ENCODE measurements at places on chromosomes 1 and 21. TPM values are rescaled to one million over a fixed set of nuclear protein-coding genes. Genes with fewer than 3 reads are reported as not detected.

Gene MIXL1
- 0.16 TPM for total RNA-seq

Gene NPHS2
- total RNA-seq: not detected

Gene SH2D1B
- not detected for total RNA-seq

Gene ZMPSTE24
- 21.2 TPM for total RNA-seq

Gene CD2
- total RNA-seq: 217 TPM

Gene RRP15
- 24.3 TPM for total RNA-seq

Gene LRRC38
- total RNA-seq: not detected

DNA sequence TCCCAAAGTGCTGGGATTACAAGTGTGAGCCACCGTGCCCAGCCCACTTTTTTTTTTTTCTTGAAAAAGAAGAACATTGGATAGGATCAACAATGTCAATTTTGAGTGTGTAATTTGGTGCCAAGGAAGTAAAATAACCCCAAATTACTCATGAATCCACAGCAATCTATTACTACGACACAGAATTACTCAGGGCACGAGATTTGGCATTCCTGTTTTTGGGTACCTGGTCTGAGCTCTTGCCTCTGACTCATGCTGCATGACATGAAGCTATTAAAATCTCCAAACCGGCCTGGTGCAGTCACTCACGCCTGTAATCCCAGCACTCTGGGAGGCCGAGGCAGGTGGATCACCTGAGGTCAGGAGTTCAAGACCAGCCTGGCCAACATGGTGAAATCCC lies 10.4 kb downstream of the RNF19B start:
- no peak overlapping the region for H3K27ac ChIP-seq
- DNase-seq: no peak
- H3K36me3 ChIP-seq: peaks cover 6% of the 10 kb centered on the region
- no peak overlapping the region for H3K4me3 ChIP-seq
- H3K4me1 ChIP-seq: peaks cover 36% of the 10 kb centered on the region

GRCh38 chr1:240173836-240174235 lies 82.2 kb downstream of the FMN2 start:
- H3K27me3 ChIP-seq: peaks cover 2% of the 10 kb centered on the region
- H3K4me3 ChIP-seq: no peak overlapping the region
- H3K27ac ChIP-seq: no peak overlapping the region
- no peaks in the 10 kb centered on the region for H3K4me1 ChIP-seq

GRCh38 chr21:42539931-42540343 lies 26.3 kb downstream of the SLC37A1 start:
- H3K27me3 ChIP-seq: no peaks in the 10 kb centered on the region
- no peak for DNase-seq
- H3K4me3 ChIP-seq: no peak overlapping the region
- peaks cover 4% of the 10 kb centered on the region for H3K36me3 ChIP-seq
- H3K27ac ChIP-seq: no peak overlapping the region

GRCh38 chr1:201267481-201268229 lies 15.7 kb upstream of the PKP1 start:
- peaks cover 12% of the 10 kb centered on the region for H3K27me3 ChIP-seq
- no peak for DNase-seq
- no peaks in the 10 kb centered on the region for H3K4me1 ChIP-seq
- no peak overlapping the region for H3K4me3 ChIP-seq

GRCh38 chr1:37793773-37794371 lies at the start of gene MANEAL:
TSS of gene MANEAL (plus strand) at chr1:37793847. CDS start at chr1:37794183, 336 bp downstream.
- H3K4me3 ChIP-seq: peak within 1 kb of the TSS; percentile 65
- H3K36me3 ChIP-seq: peaks cover 6% of the 10 kb centered on the region
- DNase-seq: peak; percentile 48
- H3K4me1 ChIP-seq: peaks cover 22% of the 10 kb centered on the region

DNA sequence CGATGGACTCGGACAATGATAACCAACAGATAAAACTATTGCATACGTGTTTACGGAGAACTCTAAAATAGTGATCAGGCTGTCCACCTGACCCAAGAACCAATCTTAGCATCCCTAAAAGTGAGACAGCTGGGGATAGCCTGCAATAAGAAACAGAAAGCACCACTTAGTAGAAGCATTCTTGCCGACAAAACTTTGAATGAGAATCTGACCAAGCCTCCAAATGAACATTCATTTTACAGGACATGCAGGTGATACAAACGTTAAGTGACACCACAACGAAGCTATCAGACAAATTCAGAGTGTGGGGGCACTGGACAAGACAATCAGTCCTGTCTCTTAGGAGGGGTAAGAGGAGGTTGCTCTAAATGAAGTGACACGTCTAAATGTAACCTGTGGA lies 1.2 kb downstream of the PSMG1 start:
- H3K4me3 ChIP-seq: peak overlapping the region; percentile 87
- H3K36me3 ChIP-seq: peaks cover 28% of the 10 kb centered on the region
- no peak for DNase-seq
- H3K27me3 ChIP-seq: no peaks in the 10 kb centered on the region
- peak overlapping the region; percentile 95 for H3K27ac ChIP-seq

- no peaks in the 10 kb centered on the region for H3K27me3 ChIP-seq
- DNase-seq: no peak
- H3K36me3 ChIP-seq: no peaks in the 10 kb centered on the region
- no peak overlapping the region for H3K4me3 ChIP-seq
- peaks cover 19% of the 10 kb centered on the region for H3K4me1 ChIP-seq
Observed at GRCh38 chr1:172935062-172935592, 115.6 kb downstream of the TNFSF18 start.

GRCh38 chr1:164682570-164682969 lies 123.6 kb downstream of the PBX1 start:
- H3K4me3 ChIP-seq: no peak overlapping the region
- no peak for DNase-seq
- H3K36me3 ChIP-seq: no peaks in the 10 kb centered on the region
- H3K4me1 ChIP-seq: no peaks in the 10 kb centered on the region

DNA sequence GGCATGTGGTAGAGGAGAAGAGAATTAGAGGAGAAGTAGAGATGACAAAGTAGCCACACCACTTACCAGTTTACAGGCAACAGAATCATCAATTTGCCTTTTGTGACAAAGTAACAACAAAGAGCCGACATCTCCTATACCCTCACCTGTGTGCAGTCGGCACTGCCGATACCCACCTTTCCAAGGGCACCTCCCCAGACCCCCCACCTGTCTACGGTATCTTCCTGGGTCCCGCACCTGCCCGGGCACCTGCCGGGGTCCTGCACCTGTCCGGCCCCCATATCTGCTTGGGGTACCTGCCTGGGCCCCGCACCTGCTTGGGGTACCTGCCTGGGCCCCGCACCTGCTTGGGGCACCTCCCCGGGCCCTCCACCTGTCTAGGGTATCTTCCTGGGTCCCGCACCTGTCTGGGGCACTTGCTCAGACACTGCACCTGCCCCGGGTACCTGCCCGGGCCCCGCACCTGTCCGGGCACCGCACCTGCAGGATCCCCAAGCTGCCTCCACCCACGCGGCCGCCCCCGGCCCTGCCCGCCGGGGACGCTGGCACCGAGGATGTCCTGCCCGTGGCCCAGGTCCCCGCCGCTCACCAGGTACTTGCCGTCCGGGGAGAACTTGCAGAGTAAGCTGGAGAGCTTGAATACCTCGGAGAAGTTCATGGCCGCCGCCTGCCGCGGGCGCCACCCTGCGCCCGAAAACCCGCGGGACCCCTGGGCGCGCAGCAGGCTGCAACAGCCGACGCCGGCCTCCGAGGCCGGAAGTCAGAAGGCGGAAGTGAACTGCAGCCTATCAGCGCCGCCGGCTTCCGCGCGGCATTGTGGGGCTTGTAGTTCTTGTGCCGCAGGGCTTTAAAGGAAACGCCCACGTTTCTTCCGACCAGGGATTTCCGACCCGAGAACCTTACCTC lies at the start of gene WRAP73:
TSS of gene WRAP73 (minus strand) at position 762 of the 906 bp plus-strand sequence. CDS start at position 658, 104 bp downstream.
- H3K4me3 ChIP-seq: peak within 1 kb of the TSS; percentile 78
- H3K27me3 ChIP-seq: peaks cover 21% of the 10 kb centered on the region
- H3K4me1 ChIP-seq: peaks cover 27% of the 10 kb centered on the region
- DNase-seq: peak; percentile 98

DNA sequence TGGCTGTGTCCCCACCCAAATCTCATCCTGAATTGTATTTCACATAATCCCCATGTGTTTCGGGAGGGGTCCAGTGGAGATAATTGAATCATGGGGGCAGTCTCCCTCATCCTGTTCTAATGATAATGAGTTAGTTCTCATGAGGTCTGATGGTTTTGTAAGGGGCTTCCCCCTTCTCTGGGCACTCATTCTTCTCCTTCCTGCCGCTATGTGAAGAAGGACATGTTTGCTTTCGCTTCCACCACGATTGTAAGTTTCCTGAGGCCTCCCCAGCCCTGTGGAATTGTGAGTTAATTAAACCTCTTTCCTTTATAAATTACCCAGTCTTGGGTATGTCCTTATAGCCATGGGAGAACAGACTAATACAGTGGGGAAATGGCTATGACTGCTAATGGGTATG lies 72.7 kb upstream of the ZNF648 start:
- DNase-seq: no peak
- no peaks in the 10 kb centered on the region for H3K27me3 ChIP-seq
- H3K4me3 ChIP-seq: no peak overlapping the region
- H3K27ac ChIP-seq: no peak overlapping the region

- H3K27me3 ChIP-seq: peaks cover 4% of the 10 kb centered on the region
- no peak for DNase-seq
- no peak overlapping the region for H3K27ac ChIP-seq
- H3K36me3 ChIP-seq: no peaks in the 10 kb centered on the region
- no peaks in the 10 kb centered on the region for H3K4me1 ChIP-seq
- no peak overlapping the region for H3K4me3 ChIP-seq
Observed at GRCh38 chr21:17542371-17543011, 29.6 kb downstream of the CXADR start.

DNA sequence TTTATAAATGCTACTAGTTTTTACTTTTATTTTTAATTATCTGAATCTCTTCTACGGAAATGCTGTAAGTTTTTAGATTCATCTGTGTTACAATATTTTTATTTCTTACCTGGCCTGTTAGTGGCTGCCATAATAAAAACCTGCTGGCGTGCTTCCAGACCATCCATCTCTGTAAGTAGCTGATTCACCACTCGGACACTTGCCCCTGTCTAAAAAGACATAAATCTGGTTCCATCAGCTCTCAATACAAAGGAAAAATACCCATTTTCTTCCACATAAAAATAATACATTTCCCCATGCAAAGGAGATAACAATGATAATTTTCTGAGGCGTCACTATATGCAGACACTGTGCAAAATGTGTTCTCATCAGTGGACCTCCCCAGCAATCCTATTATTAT lies 62.0 kb downstream of the NVL start:
- no peaks in the 10 kb centered on the region for H3K27me3 ChIP-seq
- no peak overlapping the region for H3K27ac ChIP-seq
- no peak overlapping the region for H3K4me3 ChIP-seq
- peaks cover 8% of the 10 kb centered on the region for H3K4me1 ChIP-seq

DNA sequence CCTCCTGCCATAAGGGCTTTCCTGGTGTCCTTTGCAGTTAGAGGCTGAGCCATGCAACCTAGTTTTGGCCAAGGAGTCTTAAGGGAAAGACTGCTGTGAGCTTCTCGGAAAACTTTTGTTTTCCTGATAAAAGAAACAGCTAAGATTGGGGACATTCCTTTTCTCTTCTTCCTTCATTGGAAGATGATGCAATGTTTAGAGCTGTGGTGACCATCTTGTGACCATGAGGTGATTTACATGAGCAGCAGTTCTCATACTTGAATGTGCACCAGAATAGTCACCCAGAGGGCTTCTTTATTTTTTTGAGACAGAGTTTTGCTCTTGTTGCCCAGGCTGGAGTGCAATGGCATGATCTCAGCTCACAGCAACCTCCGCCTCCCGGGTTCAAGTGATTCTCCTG lies 20.4 kb upstream of the SMAP2 start:
- DNase-seq: no peak
- peaks cover 2% of the 10 kb centered on the region for H3K4me1 ChIP-seq
- H3K27me3 ChIP-seq: no peaks in the 10 kb centered on the region
- H3K4me3 ChIP-seq: no peak overlapping the region
- H3K36me3 ChIP-seq: peaks cover 1% of the 10 kb centered on the region
- H3K27ac ChIP-seq: no peak overlapping the region

- H3K4me1 ChIP-seq: peaks cover 14% of the 10 kb centered on the region
- peaks cover 10% of the 10 kb centered on the region for H3K36me3 ChIP-seq
- H3K27me3 ChIP-seq: peaks cover 1% of the 10 kb centered on the region
Observed at GRCh38 chr1:26169198-26169554, 413 bp upstream of the C1orf232 start.

- no peaks in the 10 kb centered on the region for H3K36me3 ChIP-seq
- H3K4me1 ChIP-seq: peaks cover 26% of the 10 kb centered on the region
- no peak overlapping the region for H3K27ac ChIP-seq
- peaks cover 2% of the 10 kb centered on the region for H3K27me3 ChIP-seq
- no peak for DNase-seq
- no peak overlapping the region for H3K4me3 ChIP-seq
Observed at GRCh38 chr1:15981679-15982078, 5.8 kb upstream of the ZBTB17 start.

- DNase-seq: no peak
- no peak overlapping the region for H3K27ac ChIP-seq
- no peaks in the 10 kb centered on the region for H3K27me3 ChIP-seq
- no peak overlapping the region for H3K4me3 ChIP-seq
- peaks cover 23% of the 10 kb centered on the region for H3K36me3 ChIP-seq
Observed at GRCh38 chr1:35509558-35509957, 47.6 kb downstream of the KIAA0319L start.

- no peaks in the 10 kb centered on the region for H3K36me3 ChIP-seq
- H3K4me3 ChIP-seq: no peak overlapping the region
- DNase-seq: no peak
- H3K27ac ChIP-seq: no peak overlapping the region
Observed at GRCh38 chr1:222275001-222275728, 272.7 kb downstream of the HHIPL2 start.

GRCh38 chr1:115296981-115297380 lies 41.1 kb downstream of the NGF start:
- H3K27me3 ChIP-seq: peaks cover 8% of the 10 kb centered on the region
- H3K4me1 ChIP-seq: no peaks in the 10 kb centered on the region
- no peak overlapping the region for H3K4me3 ChIP-seq
- DNase-seq: no peak
- H3K27ac ChIP-seq: no peak overlapping the region

DNA sequence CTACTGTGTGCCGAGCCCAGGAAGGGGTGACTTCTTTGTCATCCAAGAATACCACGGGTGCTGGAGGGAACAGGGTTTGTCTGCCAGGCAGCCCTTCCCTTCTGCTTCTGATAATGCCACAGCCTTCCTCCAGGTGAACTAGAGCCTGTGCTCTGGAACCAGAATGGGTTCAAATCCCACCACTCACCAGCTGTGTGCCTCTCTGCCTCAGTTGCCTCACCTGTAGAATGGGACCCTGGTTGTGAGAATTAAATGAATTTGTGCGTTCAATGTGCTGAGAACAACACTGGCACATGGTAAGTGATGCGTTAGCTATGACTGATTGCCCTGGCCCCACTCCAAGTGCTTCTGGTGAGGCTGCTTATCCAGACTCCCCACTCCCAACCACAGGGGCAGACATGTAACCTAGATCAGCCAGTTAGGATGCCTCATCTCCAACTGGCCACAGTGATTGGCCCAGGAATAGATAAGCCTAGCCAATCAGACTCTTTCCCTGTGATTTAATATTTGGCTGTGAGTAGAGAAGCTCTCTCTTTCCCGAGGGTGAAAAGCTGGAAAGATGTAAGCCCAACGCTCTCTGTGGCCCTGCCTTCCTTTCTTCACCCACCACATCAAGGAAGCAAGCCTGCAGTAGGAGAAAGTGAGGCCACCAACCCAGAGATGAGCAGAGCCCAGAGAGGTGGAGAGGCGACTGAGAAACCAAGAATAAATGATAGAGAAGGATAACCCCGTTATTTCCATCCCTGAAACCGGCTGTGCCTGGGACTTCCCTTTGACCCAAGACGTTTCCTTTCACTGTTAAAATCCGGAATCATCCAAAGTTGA lies 20.8 kb upstream of the LAPTM5 start:
- H3K4me1 ChIP-seq: peaks cover 16% of the 10 kb centered on the region
- H3K36me3 ChIP-seq: no peaks in the 10 kb centered on the region
- no peaks in the 10 kb centered on the region for H3K27me3 ChIP-seq
- peak; percentile 68 for DNase-seq

GRCh38 chr1:218048828-218049420 lies 236.2 kb upstream of the RRP15 start:
- no peaks in the 10 kb centered on the region for H3K27me3 ChIP-seq
- H3K36me3 ChIP-seq: no peaks in the 10 kb centered on the region
- no peak overlapping the region for H3K4me3 ChIP-seq
- H3K27ac ChIP-seq: no peak overlapping the region
- no peaks in the 10 kb centered on the region for H3K4me1 ChIP-seq

All from activated CD8-positive, alpha-beta T cell treated with anti-CD3 and anti-CD28 coated beads for 36 hours (primary cell).